Activated T-cell treated with anti-CD3 and anti-CD28 coated beads for 24 hours (primary cell): ENCODE measurements at places on chromosomes 1 and 21.
A peak's percentile ranks its signal among the peaks of the same experiment; 100 is the strongest.

DNA sequence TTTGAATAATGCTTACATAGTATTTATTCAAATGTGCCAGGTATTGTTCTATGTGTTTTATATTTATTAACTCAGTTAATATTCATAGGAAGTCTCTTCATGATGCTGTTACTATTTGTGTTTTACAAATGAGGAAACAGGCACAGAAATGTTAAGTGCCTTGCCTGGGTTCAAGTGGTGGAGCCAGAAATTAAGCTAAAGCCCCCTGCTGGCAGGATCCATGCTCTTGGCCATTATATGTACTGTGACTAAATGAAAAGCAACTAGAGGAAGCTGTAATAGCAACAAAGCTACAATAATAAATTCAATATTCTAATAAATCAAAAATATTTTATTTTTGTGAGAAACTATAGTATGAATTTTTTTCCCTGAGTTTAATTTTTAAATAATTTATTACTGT is 30.0 kb downstream of the IARS2 start:
- no peak for DNase-seq

DNA sequence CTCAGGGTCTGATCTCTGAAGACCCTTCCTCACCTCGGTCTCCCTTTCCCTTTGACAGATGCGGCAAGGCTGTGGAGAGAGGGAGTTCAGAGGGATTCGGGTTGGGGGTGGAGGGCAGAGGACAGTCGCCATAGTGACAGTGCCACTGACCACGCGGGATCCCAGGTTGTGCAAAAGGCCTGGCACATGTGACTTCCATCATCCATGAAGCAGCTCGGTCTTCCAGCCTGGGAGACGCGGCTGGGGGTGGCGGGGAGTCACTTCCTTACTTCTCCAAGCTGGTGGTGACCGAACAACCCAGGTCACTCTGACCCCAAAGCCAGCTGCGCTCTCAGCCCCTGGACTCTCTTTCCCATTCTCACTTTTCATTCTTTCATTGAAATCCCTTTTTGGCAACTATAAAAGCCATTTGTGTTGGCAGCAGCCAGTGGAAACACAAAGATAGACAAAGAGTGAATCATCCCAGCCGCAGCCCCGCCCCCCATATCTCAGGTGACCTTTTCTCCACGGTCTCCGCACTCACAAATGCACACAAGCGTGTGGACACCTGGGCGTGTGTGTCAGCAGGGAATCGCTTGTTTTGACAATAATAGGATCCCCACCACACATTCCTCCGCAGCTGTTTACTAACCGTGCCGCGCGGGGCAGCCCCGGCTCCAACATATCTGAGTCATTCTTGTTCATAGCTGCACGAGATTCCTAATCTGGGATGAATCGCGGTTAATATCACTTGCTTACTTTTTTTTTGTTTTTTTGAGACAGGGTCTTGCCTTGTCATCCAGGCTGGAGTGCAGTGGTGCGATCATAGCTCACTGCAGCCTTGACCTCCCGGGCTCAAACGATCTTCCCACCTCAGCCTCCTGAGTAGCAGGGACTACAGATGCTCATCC is 68.3 kb downstream of the DHRS3 start:
- DNase-seq: peak; percentile 7

DNA sequence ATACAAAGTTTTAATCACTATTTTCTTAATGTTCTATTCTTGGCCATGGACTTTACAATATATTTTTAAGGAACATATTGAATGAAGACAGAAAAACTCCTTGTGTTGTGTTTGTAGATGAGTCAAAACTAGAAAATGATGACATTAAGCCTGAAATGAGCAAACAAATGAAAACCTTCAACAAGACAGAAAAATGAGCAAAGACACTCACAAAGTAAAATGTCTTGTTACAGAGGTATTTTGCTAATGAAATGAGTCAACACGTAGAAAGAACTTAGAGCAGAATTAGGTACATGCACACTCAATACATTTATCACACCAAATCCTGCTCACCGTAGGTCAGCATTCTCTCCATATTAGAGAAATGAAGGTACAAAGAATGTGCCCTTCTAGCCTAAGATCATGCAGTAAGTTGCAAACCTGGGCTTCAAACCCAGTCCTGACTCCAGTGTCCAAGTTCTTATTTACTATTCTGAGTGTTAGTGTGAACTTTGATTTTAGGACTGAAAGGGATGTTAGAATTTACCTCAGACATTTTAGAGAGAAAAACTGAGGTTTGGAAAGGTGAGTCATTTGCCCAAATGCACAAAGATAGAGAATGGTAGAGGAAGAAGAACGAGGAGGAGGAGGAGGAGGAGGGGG is 133.9 kb upstream of the SGIP1 start:
- DNase-seq: no peak

DNA sequence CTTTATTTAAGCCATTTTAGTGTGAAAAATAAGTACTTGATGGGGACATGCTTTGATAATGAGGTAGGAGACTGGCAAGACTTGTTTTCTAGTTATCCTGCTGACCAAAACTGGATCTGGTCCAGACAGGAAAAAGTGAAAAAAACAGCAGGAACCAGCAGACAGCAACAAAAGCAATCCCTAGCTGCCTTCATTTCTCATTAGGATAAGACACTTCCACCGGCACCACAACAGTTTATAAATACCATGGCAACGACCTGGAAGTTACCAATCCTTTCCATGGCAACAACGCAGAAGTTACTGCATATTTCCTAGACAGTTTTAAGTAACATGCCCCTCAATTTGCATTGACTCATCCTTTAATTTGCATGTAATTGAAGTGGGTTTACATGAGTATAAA is 993.8 kb upstream of the NCAM2 start:
- DNase-seq: no peak
